ENCODE measurements at places on chromosomes 7 and 10.

DNA sequence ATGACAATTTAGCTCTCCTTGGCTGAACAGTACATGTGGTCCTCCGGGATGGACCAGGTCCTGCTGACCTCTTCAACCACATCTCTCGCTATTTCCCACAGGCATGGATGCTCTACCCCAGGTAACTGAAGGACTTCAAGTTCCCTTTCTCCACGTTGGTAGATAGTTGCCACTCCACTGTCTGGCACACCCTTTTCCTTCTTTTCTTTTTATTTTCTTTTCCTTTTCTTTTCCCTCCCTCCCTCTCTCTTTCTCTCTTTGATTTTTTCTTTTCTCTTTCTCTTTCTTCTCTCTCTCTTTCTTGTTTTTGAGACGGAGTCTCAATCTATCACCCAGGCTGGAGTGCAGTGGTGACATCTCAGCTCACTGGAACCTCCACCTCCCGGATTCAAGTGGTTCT is 2.8 kb upstream of the ACBD7 start:
- DNase-seq: no peak

DNA sequence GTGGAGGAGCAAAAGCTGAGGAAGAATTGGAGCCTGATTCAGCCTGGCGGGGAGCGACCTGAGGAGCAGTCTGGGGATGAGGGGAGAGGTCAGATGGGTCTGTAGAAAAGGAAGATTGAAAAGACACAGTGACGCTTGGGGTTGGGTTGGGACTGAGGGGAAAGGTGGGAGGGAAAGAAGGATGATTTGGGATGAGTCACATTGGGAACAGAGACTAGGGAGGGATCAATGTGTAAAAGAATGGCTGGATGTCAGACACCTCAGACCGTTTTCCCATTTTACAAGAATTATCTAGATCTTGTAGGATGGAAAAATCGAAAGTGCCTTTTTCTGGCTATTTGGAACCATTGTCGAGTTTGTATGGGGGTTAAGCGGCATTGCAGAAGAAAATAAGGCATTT is 1076.5 kb downstream of the DNAJB9 start:
- no peak for DNase-seq

DNA sequence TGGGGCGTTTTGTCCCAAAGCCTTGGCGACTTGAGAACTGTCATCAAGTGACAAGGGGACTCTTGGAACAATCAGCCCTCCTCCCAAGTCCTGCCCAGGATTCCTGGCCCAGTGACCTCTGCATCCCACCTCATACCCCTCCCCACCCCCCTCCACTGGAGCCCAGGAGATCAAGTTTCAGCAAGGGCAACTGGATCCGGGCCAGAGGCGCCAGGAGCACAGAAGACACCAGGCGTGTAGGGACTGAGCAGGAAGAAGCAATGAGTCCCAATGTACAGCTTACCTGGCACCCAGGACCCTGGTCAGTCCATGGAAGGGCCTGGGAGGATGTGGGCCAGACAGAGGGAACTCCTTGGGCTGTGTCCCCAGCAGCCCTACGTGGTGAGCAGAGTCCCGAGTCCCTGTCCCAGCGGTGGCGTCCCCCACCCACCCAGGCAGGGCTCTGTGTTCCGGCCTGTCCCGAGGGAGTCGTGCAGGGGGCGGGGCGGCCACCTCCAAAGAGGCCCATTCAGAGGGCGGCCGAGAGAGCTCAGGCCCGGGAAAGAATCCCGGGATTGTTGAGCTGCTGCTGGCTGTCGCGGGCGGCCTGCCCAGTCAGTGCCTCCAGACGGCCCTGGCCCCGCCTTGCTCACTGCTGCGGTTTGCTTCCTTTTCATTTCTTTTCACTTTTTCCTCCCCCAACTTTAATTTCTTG is 254.1 kb downstream of the TNS3 start:
- no peak for DNase-seq

- peak; percentile 14 for DNase-seq
Observed at GRCh38 chr10:29535012-29535777, 99.6 kb downstream of the SVIL start.

GRCh38 chr10:42491001-42491592 is 147.3 kb downstream of the ZNF33B start:
- DNase-seq: no peak

GRCh38 chr10:60950300-60950699 is 6.3 kb upstream of the RHOBTB1 start:
- DNase-seq: no peak

- no peak for DNase-seq
Observed at GRCh38 chr10:6385665-6386064, 182.9 kb downstream of the PFKFB3 start.

GRCh38 chr7:25495342-25496250 is 267.3 kb upstream of the NPVF start:
- DNase-seq: peak; percentile 94

DNA sequence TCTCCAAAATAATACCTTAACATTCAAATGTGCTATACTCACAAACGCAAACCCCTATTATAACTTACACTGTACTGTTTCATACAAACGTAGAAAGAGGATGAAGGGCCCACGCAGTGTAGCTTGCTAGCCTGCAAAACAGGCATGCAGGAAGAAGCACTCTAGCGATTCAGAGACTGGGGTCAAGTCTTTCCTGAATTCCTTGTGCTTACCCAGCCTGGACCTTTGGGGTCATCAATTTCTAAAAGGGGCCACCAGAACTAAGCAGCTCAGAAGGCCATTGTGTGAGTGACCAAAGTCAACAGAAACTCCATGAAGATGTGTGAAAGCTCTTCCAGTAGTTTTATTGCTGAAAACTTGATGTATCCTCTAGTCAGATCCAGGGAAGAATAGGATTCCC is 111.9 kb downstream of the SVIL start:
- no peak for DNase-seq

GRCh38 chr7:132113536-132114371 is 462.5 kb downstream of the PLXNA4 start:
- peak; percentile 93 for DNase-seq

GRCh38 chr10:69049566-69049961 is 38.3 kb upstream of the SRGN start:
- no peak for DNase-seq

GRCh38 chr7:16428672-16429071 is 7.3 kb upstream of the CRPPA start:
- no peak for DNase-seq

- DNase-seq: no peak
Observed at GRCh38 chr10:55146032-55146431, 345.0 kb upstream of the PCDH15 start.

GRCh38 chr10:4775808-4776207 is 50.2 kb upstream of the AKR1E2 start:
- no peak for DNase-seq
